Transverse colon (tissue), 4 donors: ENCODE measurements at places on chromosomes 5 and 9.
A peak's percentile ranks its signal among the peaks of the same experiment; 100 is the strongest.

DNA sequence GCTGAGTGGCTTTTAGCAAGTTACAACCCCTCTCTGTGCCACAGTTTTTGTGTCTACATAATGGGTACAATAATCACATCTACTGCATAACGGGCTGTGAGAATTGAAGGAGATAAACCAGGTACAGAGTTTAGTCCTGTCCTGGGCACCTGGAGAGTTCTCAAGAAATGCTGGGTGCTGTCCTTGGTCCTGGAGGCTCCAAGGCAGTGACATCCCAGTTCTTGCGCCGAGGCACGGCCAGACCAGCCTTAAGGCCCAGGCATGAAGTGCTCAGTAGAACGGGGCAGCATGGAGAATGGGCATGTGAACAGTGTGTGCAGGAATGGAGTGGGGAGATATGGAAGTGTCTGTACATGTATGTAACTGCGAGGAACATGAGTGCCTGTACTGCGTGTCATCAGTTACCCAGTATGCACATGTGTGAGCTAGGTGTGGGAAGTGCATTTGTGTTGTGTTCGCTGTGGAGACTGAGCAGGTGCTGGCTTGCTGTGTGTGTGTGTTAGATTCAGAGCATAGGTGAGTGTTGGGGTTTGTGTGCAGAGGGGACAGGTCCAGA lies 6.3 kb upstream of the UNC5A start:
- H3K4me3 ChIP-seq: no peak overlapping the region
- no peak overlapping the region for H3K27ac ChIP-seq
- no peaks in the 10 kb centered on the region for H3K36me3 ChIP-seq
- no peaks in the 10 kb centered on the region for H3K4me1 ChIP-seq
- DNase-seq: no peak
- H3K27me3 ChIP-seq: peaks cover 50% of the 10 kb centered on the region

DNA sequence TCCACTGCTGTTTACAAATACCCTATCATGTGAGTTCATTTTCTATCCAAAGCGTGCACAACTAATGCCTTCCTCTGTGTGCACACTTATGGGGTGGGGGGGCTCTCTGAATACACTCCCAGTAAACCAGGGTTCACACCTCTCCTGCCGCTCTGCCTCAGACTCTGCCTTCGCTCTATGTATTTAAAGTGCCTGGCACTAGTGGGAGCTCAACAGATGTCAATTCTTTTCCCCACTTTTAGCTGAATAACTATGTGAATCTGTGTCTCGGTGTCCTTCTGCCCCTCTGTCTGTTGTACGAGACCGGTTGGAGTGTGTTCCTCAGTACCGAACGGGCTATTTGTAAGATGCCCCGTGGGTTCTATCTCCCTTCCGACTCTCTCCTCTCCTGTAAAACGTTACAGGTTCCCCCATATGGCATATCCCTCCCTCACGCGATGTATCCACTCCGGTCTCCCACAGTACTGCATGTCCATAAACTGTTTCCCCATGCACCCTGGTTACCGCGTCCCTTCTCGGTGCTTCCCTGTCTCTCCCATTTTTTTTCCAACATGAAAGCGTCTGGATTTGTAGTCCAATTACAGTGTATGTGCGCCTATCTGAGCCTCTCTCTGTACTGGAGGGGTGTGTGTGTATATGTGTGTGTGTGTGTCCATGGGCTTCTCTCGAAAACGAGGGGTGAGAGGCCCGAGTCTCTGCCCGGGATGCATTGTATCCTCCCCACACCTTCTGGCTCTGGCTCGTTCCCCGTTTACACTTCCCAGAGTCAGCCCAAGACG lies 1.6 kb downstream of the ELL2 start:
- peak overlapping the region; percentile 99 for H3K27ac ChIP-seq
- peaks cover 22% of the 10 kb centered on the region for H3K4me1 ChIP-seq
- DNase-seq: peak; percentile 16
- H3K36me3 ChIP-seq: no peaks in the 10 kb centered on the region
- peak overlapping the region; percentile 86 for H3K4me3 ChIP-seq

DNA sequence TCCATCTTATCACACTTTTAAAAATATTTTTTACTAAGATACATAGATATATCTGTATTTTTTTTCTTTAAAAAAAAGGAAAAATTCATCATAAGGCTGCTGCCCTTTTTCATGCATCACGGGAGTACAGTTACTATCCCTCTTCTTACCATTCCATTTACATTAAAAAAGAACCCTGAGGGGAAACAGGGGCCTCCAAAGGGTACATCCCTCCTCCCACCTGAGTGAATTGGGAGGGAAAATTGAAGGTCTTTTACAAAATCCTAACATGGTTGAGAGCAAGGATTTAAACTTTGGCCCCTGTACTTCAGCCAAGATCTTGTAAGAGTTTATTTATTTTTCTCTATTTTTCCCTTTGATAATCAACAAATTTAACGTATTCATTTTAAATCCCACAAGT lies 319.2 kb downstream of the MLLT3 start:
- H3K36me3 ChIP-seq: no peaks in the 10 kb centered on the region
- H3K4me3 ChIP-seq: no peak overlapping the region
- no peak for DNase-seq
- H3K27me3 ChIP-seq: no peaks in the 10 kb centered on the region
- H3K27ac ChIP-seq: no peak overlapping the region

DNA sequence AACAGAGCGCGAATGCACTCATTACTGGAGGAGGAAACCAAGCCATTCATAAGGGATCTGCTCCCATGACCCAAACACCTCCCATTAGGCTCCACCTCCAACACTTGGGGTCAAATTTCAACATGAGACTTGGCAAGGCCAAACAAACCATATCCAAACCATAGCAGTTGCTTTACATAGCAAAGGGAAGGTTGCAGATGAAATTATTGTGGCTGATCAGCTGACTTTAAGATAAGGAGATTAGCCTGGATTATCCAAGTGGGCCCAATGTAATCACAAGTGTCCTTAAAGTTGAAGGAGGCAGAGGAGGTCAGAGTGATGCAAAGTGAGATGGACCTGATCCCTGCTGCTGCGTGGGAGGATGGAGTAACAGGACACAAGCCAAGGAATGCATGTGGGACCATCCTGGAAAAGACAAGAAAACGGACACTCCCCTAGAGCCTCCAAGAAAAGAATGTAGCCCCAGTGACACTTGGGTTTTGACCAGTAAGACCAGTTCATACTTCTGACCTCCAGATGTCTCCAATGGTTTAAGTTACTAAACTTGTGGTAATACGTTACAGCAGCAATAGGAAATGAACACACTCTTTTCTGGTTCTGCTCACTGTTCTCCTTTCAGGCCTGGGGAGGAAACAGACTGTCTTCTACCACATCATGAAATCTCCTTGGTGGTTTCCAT lies 167.3 kb downstream of the GNAQ start:
- H3K4me3 ChIP-seq: no peak overlapping the region
- H3K27me3 ChIP-seq: no peaks in the 10 kb centered on the region
- H3K27ac ChIP-seq: no peak overlapping the region
- no peak for DNase-seq
- no peaks in the 10 kb centered on the region for H3K36me3 ChIP-seq

DNA sequence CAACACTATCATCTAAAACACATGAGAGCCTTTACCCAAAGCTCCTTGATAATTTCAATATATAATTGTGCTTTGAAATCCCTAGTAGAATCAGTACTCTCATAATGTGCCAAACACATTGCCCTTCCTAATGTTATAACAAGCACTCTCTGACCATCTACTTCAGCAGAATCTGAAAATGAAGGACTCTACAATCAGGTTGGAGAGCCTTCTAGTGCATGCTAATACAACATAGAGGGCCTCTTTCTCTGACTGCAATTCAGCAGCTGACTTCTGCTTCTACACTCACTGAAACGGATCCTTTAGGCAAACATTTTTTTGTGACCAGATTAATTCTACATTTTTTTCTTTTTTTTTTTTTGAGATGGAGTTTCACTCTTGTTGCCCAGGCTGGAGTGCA lies 155.6 kb downstream of the EPB41L4A start:
- DNase-seq: no peak
- no peaks in the 10 kb centered on the region for H3K27me3 ChIP-seq
- no peaks in the 10 kb centered on the region for H3K36me3 ChIP-seq

DNA sequence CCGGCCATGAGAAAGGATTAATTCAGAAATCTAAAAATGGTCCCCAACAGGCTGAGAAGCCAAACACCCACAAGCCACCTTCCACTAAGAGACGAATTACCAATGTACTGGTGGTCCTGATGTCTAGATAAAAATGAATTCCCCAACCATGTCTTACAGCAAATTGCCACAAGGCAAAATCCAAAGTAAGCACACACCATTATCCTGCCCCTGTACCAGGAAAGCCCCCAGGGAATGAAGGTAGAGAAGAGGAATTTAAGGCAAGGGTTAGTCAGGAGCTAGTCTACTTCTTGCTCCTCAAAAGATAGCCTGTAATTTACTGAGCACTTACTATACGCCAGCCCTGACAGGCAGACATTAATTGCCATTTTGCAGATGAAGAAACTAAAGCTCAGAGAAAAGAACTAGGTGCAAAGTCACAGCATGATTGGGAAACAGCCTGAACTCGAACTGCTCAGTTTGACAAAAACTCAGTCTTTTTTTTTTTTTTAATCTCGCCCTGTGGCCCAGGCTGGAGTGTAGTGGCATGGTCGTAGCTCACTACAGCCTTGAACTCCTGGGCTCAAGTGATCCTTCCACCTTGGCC lies 64.3 kb downstream of the RAPGEF1 start:
- H3K4me3 ChIP-seq: no peak overlapping the region
- no peaks in the 10 kb centered on the region for H3K36me3 ChIP-seq
- H3K27me3 ChIP-seq: no peaks in the 10 kb centered on the region
- H3K4me1 ChIP-seq: peaks cover 60% of the 10 kb centered on the region
- no peak for DNase-seq

- H3K27ac ChIP-seq: no peak overlapping the region
- H3K4me1 ChIP-seq: no peaks in the 10 kb centered on the region
These were observed 20.5 kb upstream of the MRNIP start for GRCh38 chr5:179879003-179879689.

DNA sequence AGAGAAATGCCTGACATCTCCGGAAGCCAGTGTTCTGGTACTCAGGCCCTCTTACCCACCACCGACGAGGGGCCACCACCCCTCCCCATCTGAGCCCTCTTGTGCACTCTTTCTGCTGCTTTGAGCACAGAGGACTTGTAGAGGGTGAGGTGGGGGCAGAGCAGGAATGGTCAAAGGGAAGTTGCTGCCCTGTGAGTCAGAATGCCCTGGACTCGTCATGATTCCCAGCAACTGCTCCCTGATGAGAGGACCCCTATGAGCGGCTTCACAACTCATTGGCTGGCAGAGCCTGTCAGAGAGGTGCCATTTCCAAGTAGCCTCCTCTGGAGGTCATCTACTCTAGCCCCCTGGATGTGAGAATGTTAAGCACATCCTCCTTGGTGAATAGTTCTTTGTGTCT lies 845 bp downstream of the ECSCR start:
- peaks cover 3% of the 10 kb centered on the region for H3K4me1 ChIP-seq
- no peaks in the 10 kb centered on the region for H3K27me3 ChIP-seq
- no peaks in the 10 kb centered on the region for H3K36me3 ChIP-seq
- H3K27ac ChIP-seq: no peak overlapping the region
- H3K4me3 ChIP-seq: no peak overlapping the region

GRCh38 chr5:40355846-40356245 lies 323.9 kb upstream of the PTGER4 start:
- H3K27me3 ChIP-seq: no peaks in the 10 kb centered on the region
- no peak overlapping the region for H3K4me3 ChIP-seq
- DNase-seq: no peak
- H3K36me3 ChIP-seq: no peaks in the 10 kb centered on the region
- no peaks in the 10 kb centered on the region for H3K4me1 ChIP-seq
